Epithelial cell of umbilical artery (primary cell): ENCODE measurements at places on chromosomes 5 and 9. TPM values are rescaled to one million over a fixed set of nuclear protein-coding genes. Genes with fewer than 3 reads are reported as not detected.

Gene SLC34A3
- total RNA-seq: not detected in 2 replicates

Gene ACSL6
- total RNA-seq: not detected in 2 replicates

Gene AQP3
- total RNA-seq: under 0.01 and 0.61 TPM in 2 replicates

Gene OR1Q1
- total RNA-seq: not detected in 2 replicates

Gene LCN12
- not detected in 2 replicates for total RNA-seq

Gene OR1K1
- not detected in 2 replicates for total RNA-seq

Gene SCAI
- total RNA-seq: 3.6 and 8.5 TPM in 2 replicates

Gene SOX30
- total RNA-seq: not detected in 2 replicates

Gene CAMK4
- 1.6 and 3.6 TPM in 2 replicates for total RNA-seq

Gene RLN2
- 0.32 TPM in 1 of 2 replicates, not detected in the other for total RNA-seq

Gene WNT8A
- not detected in 2 replicates for total RNA-seq

Gene KIAA1958
- 1.8 and 2.3 TPM in 2 replicates for total RNA-seq

Gene OR13D1
- total RNA-seq: not detected in 2 replicates

Gene INSL6
- not detected in 2 replicates for total RNA-seq

Gene MARCOL
- not detected in 2 replicates for total RNA-seq

Gene PCDHGB3
- 0.46 and 1.3 TPM in 2 replicates for total RNA-seq

Gene OR13J1
- not detected in 2 replicates for total RNA-seq

Gene FYB1
- total RNA-seq: 0.65 TPM in 1 of 2 replicates, not detected in the other

Gene PCDHA6
- under 0.01 and 0.15 TPM in 2 replicates for total RNA-seq

Gene PAEP
- not detected in 2 replicates for total RNA-seq

Gene CER1
- total RNA-seq: not detected in 2 replicates

Gene PCDHGB7
- total RNA-seq: 2.9 and 3.3 TPM in 2 replicates

Gene OLFM1
- 0.65 and 2.0 TPM in 2 replicates for total RNA-seq

Gene RELL2
- total RNA-seq: 3.9 and 4.3 TPM in 2 replicates

Gene FOXD4L5
- total RNA-seq: not detected in 2 replicates

Gene CD274
- 17.9 and 47.0 TPM in 2 replicates for total RNA-seq

Gene BTNL9
- total RNA-seq: 0.32 TPM in 1 of 2 replicates, not detected in the other

Gene PTGES
- total RNA-seq: 0.32 and 0.46 TPM in 2 replicates

Gene BAAT
- total RNA-seq: not detected in 2 replicates

Gene PGGT1B
- total RNA-seq: 13.0 and 35.6 TPM in 2 replicates

Gene PCDHGB2
- 0.46 and 0.65 TPM in 2 replicates for total RNA-seq

Gene SLC22A4
- total RNA-seq: 3.5 and 3.6 TPM in 2 replicates

Gene SLC27A6
- under 0.01 TPM in 1 of 2 replicates, not detected in the other for total RNA-seq

Gene IL13
- not detected in 2 replicates for total RNA-seq

Gene FSD1L
- 3.9 and 6.2 TPM in 2 replicates for total RNA-seq

Gene ARL10
- total RNA-seq: 5.8 and 8.1 TPM in 2 replicates

Gene MUSK
- under 0.01 TPM in 1 of 2 replicates, not detected in the other for total RNA-seq

Gene TXNDC8
- total RNA-seq: not detected in 2 replicates

Gene FOXE1
- total RNA-seq: not detected in 2 replicates

Gene PLPPR1
- total RNA-seq: 1.9 and 2.3 TPM in 2 replicates

Gene PCDHB14
- total RNA-seq: 0.61 and 0.65 TPM in 2 replicates

Gene TRIM7
- total RNA-seq: 14.3 and 14.6 TPM in 2 replicates

Gene PCDHA7
- 0.15 and 0.32 TPM in 2 replicates for total RNA-seq

Gene NR6A1
- total RNA-seq: under 0.01 and 0.46 TPM in 2 replicates

Gene MCTP1
- 113 and 123 TPM in 2 replicates for total RNA-seq

Gene HSPB3
- total RNA-seq: not detected in 2 replicates

Gene SERF1A
- 11.4 and 13.2 TPM in 2 replicates for total RNA-seq

Gene SPOCK1
- 85.6 and 209 TPM in 2 replicates for total RNA-seq
